Right atrium auricular region (tissue), 2 donors: ENCODE measurements at places on chromosomes 5 and 9. TPM values are rescaled to one million over a fixed set of nuclear protein-coding genes. Genes with fewer than 3 reads are reported as not detected.

GRCh38 chr5:8270246-8270645 lies 401.3 kb downstream of the MTRR start:
- H3K27ac ChIP-seq, result no peak overlapping the region
- no peak for DNase-seq
- no peaks in the 10 kb centered on the region for H3K27me3 ChIP-seq
- no peak overlapping the region for H3K4me3 ChIP-seq
- no peaks in the 10 kb centered on the region for H3K36me3 ChIP-seq

GRCh38 chr9:99143655-99144054 lies 38.7 kb downstream of the TGFBR1 start:
- no peak overlapping the region for H3K4me3 ChIP-seq
- DNase-seq, result no peak
- no peaks in the 10 kb centered on the region for H3K4me1 ChIP-seq
- no peaks in the 10 kb centered on the region for H3K27me3 ChIP-seq
- peaks cover 49% of the 10 kb centered on the region for H3K36me3 ChIP-seq

The ADAMTS2 gene
- total RNA-seq, result 13.7 TPM

GRCh38 chr5:167312225-167312624 lies 979.2 kb upstream of the WWC1 start:
- H3K27me3 ChIP-seq, result no peaks in the 10 kb centered on the region
- DNase-seq, result no peak
- H3K36me3 ChIP-seq, result no peaks in the 10 kb centered on the region

- no peak for DNase-seq
- H3K36me3 ChIP-seq, result peaks cover 47% of the 10 kb centered on the region
- H3K4me3 ChIP-seq, result no peak overlapping the region
- H3K27ac ChIP-seq, result peak overlapping the region; percentile 79
- H3K4me1 ChIP-seq, result no peaks in the 10 kb centered on the region
- H3K27me3 ChIP-seq, result no peaks in the 10 kb centered on the region
Observed at GRCh38 chr9:132267660-132268059, 87.1 kb downstream of the SETX start.
